Right atrium auricular region (tissue), 2 donors: ENCODE measurements at places on chromosomes 5 and 9.

GRCh38 chr9:85223506-85224125 lies 518.1 kb downstream of the AGTPBP1 start:
- no peak for DNase-seq

DNA sequence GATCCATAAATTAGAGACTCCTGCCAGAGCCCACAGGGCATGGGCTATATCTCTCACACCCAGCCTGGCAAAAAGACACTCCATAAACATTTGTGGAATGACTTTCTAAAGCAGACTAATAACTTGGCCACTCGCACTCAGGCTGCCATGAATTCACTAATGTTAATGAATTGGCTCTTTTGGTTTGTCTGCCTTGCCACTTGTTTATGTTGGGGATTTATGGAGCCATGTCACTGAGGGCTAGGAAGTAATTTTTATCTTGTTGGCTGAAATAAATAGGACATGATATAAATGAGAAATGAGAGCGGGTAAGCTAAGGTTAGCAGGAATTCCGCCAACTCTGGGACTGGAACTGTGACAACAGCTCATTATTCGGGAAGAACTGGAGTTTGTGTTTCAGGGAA lies 55.2 kb downstream of the DROSHA start:
- no peak for DNase-seq

- no peak for DNase-seq
Observed at GRCh38 chr5:113794981-113795380, 281.5 kb downstream of the YTHDC2 start.

GRCh38 chr5:68406767-68407241 lies 191.2 kb downstream of the PIK3R1 start:
- no peak for DNase-seq

GRCh38 chr9:122392714-122393113 lies 21.9 kb downstream of the PTGS1 start:
- no peak for DNase-seq

DNA sequence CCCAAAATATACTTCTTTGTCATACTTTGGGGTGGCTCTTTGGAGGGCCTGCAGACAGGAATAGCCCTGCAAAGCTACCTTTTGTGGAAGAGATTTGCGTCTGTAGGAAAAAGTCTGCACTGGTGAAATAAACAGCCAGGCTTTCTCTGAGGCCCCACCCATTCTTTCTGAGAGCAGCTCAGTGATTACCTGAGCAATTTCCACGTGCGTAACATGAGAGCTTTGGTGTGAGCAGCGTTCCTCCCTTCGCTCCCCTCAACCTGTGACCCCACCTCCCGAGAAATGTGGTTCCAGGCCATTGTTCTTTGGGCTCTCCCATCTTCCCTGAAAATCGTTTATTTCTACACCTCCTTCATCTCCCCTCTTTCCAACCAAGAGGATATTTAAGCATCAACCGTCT lies 23.8 kb upstream of the FBP1 start:
- DNase-seq = no peak

- DNase-seq = no peak
Observed at GRCh38 chr5:143350751-143351602, 52.5 kb downstream of the NR3C1 start.

- no peak for DNase-seq
Observed at GRCh38 chr5:43592363-43592762, 10.6 kb upstream of the NNT start.

DNA sequence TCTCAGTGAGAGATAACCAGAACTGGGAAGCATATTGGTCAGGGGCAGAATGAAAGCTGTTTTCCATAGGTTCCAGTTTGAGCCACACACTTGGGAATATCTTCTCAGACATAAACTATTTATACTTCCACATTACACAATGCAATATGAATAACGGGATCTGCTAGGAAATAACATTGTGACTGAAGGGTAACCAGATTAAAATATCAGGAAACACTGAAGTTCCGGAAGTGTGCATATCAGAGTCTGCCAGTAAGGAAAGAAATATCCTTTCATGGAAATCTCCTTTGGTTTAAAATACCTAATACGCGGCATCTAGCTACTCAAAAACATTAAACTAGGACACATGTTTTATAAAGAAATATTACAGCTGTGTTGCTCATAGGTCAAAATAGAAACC lies 56.3 kb downstream of the ST8SIA4 start:
- no peak for DNase-seq

- no peak for DNase-seq
Observed at GRCh38 chr5:59040804-59041201, 457.9 kb downstream of the RAB3C start.

DNA sequence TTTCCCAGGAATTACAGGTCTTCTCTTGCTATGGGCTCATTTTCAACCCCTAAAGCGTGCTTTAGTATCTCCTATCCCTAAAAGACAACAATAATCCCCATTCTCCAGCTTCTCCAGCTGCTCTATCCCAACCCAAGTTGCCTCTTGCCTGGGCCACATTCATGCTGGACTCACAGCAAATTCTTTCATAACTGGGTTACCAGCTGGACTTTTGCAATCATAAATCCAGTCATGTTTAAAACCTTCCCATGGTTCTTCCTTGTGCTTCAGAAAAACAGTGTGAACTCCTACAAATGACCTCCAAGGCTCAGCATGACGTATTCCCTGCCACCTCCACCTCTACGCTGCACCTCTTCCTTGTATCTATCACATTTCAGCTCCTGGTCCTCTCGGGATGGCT lies 346.9 kb downstream of the GADD45G start:
- no peak for DNase-seq

DNA sequence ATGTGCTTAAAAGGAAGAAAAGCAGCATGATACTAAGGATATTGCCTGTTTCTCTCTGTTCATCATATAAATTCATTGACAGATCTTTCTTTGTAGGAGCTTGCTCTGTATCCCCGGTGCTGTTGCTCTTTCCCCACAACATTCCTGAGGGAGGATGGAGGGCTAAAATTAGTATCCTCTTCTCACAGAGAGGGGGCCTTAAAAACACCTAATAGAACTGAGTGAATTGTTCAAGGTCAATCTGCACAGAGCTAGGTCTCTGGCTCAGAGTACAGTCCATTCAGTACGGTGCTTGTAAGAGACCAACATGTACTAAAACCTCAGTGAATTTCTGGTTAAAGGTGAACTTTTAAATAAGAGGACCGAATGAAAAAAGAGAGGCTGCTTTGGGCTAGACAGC lies 88.7 kb downstream of the PALM2AKAP2 start:
- DNase-seq = no peak

- DNase-seq = no peak
Observed at GRCh38 chr5:177469750-177470525, 3.5 kb downstream of the DBN1 start.

GRCh38 chr5:20636686-20637085 lies 648.7 kb upstream of the CDH18 start:
- no peak for DNase-seq

DNA sequence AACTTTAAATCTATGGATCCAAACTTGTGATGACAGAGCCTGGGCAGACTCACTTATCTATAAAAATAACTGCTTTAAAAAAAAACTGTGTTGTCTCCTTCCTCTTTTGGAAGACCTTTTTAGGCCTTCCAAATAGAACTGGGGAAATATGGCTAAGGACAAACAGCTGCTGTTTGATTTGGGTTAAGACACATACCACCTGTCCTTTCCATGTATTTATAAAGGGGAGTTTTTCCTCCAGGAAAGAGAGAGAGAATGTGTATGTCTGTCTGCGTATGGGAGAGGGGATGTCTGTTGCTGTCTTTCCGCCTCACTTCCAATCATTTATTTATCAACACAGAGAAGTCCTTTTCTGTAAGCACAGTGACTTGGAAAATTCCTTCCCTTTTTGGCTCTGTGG lies 2.8 kb downstream of the ARHGEF37 start:
- no peak for DNase-seq

DNA sequence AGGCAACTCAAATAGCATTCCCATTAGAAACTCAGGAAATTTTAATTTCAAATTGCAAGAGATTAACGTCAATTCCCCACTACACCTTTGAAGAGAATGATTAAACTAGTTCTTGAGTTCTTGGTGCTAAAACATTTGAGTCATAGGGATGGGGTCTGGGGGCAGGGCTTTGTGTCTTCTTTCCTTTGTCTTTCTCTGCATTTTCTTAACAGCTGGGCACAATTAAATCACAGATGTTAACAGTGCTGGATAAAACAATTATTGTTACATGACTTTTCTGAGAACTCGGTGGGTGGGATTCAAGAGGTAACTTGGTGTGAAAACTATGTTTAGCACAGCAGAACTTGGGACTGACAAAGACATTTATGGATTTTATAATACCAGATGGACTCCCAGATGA lies 351.9 kb upstream of the TNC start:
- no peak for DNase-seq

- DNase-seq = no peak
Observed at GRCh38 chr5:134576386-134577021, 51.0 kb downstream of the JADE2 start.

DNA sequence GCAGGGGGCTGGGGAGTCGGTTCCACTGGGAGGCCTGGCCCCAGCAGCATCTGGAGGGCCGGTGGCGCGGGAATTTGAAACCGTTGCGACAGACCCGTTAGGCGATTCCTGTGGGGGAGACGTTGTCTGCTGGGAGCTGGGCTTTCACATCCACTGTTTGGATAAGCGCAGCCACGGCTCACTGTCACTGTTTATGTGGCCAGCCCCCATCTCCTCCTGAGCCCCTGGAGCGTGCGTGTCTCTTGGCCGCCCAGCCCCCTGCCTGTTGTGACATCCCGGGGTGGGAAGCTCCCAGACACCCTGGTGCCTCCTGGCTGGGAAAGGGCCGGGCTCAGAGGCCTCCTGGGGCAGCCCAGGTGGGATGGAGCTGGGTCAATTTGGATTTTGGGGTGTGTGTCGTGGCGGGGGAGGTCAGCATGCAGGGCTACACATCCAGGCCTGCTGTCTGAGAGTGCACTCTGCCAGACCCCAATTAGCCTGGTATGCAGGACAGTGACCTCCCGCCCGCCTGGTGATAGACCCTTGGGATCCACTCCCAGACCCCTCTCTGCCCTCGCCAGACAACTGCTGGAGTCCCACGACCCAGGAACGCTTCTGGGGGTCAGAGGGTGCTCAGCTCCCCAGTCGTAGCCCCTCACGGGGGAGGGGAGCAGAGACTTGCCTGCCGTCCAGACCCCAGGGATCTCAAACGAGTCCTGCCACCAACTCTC lies 62.0 kb upstream of the RNU6ATAC start:
- DNase-seq = no peak

- DNase-seq = no peak
Observed at GRCh38 chr9:125538092-125538473, 168.9 kb downstream of the MAPKAP1 start.
